ENCODE measurements at places on chromosomes 6 and 20.

DNA sequence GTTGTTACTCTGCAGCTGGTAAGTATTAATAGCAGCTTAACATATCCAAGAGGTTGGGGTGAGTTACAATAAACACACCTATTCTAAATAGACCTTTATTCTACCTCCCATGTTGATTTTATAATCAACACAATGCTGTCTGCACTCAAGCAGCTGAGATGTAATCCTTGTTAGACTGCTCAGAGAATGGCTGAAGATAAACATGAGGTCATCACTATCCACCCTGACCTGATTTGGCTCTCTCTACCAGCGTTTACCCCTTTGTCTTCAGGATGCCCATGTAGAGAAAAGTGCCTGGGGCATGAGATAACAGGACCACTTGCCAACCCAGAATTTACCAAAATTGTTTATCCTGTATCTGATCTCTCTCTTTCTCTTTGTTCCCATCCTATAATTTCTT lies 220.7 kb upstream of the DEFB112 start:
- DNase-seq, result no peak

DNA sequence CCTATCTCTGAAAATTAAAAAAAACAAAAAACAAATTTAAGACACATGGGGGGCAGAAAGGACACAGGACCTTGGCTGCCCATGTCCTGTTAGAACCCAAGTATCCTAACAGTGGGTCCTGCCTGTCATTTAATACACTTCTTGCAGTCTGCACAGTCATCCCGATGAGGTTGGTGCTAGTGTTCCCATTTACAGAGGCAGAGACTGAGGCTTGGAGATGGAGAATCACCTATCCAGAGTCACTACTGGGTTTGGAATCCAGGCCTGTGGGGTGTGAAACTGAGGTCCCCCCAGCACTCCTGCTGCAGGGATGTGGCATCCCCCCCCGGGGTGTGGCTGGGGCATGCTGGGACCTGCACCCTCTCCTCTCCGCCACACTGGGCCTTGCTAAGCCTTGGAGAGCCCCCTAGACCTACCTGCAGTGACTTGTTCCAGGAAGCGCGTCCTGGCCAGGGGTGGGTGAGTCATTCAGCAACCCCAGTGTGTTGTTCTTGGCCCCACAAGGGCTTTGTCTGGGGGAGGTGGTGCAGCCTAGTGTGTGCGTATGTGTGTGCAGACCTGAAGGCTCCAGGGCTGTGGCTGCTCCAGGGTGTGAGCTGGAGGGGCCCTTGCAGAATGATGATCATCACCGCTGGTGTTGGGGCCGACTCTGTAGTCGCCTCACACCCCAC lies 49.7 kb downstream of the BCAS4 start:
- DNase-seq, result no peak

- no peak for DNase-seq
Measured at GRCh38 chr6:85462673-85463072, 12.8 kb downstream of the NT5E start.

GRCh38 chr6:149990661-149991471 lies 27.1 kb downstream of the ULBP1 start:
- peak; percentile 29 for DNase-seq

- DNase-seq, result no peak
Measured at GRCh38 chr6:163192591-163192990, 221.9 kb upstream of the QKI start.

- no peak for DNase-seq
Measured at GRCh38 chr6:112909781-112910180, 562.7 kb downstream of the RFPL4B start.

DNA sequence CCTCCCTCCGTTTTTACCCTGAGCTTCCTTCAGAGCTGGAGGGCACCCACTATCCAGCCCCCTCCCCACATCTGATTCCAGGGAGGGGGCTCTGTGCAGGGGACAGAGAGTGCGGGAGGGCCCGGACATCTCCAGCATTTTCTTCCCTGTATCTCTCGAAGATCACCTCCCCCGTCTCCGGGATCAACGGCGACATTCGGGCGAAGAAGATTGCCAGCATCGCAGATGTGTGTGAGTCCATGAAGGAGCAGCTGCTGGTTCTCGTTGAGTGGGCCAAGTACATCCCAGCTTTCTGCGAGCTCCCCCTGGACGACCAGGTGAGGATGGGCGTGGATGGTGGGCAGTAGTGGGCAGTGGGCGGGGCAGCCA lies 58.8 kb downstream of the HNF4A start:
- no peak for DNase-seq

- DNase-seq, result no peak
Measured at GRCh38 chr6:162621246-162621645, 106.3 kb downstream of the PRKN start.

DNA sequence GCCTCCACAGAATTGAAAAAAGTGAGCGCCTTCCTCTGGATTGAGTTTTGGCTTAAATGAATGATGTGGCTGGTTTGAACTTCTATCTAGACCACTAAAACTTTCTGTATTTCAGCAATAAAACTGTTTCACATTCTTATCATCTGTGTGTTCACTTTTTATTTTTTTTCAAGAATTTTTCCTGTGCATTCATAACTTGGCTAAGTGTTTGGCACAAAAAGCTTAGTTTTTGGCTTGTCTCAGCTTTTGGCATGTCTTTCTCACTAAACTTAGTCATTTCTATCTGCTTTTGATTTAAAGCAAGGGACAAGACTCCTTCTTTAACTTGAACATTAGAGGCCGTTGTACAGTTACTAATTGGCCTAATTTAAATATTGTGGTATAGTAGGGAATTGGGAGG lies 1015.1 kb downstream of the EPHA7 start:
- peak; percentile 9 for DNase-seq

DNA sequence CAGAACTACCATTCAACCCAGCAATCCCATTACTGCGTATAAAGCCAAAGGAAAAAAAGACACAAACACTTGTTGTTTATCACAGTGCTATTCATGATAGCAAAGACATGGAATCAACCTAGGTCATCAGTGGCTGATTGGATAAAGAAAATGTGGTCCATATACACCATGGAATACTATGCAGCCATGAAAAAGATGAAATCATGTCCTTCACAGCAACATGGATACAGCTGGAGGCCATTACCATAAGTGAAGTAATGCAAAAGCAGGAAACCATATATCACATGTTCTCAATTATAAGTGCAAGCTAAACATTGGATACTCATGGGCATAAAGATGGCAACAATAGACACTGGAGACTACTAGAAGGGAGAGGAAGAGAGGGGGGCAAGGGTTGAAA lies 299.6 kb downstream of the ADGRG6 start:
- no peak for DNase-seq

DNA sequence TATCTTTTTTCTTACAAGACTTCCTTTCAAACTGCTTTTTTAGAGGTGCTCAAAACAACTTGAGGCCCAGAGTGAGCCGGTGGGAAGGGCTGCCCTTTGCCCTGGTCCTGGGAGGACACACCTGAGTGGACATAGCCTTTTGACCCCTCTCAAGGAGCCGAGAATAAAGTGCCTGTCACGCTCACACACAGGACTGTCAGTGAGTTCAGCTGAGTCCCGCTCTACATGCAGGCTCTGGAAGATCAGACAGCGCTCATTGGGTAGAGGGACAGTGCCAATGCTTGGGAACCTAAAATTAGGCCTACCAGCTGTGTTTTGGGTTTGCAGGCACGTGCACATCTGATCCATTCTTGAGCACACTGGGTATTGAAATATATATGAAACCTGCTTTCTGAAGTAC lies 387.8 kb downstream of the CD83 start:
- DNase-seq, result no peak

- DNase-seq, result no peak
Measured at GRCh38 chr6:137017081-137017480, 27.7 kb downstream of the IL20RA start.

- DNase-seq, result no peak
Measured at GRCh38 chr6:53029257-53029656, 34.2 kb upstream of the GSTA4 start.

- DNase-seq, result no peak
Measured at GRCh38 chr6:33177552-33178446, 14.5 kb downstream of the COL11A2 start.

- DNase-seq, result no peak
Measured at GRCh38 chr20:38581013-38581412, at the start of gene ADIG. Gene ADIG (plus strand): TSS chr20:38581197. CDS start chr20:38581251, 54 bp downstream.
